Activated T-helper 2 cell treated with anti-CD3 and anti-CD28 coated beads, Interferon-gamma antibody, Interleukin-2, Interleukin-4, amounts not matched to agents 10 μg/mL and 5 μg/mL and 100 μg/mL, durations not matched to agents 14 hours and 24 hours and 36 hours (primary cell): ENCODE measurements at places on chromosomes 11 and 22.

GRCh38 chr22:38638728-38639127 lies 17.5 kb downstream of the FAM227A start:
- no peak for DNase-seq

DNA sequence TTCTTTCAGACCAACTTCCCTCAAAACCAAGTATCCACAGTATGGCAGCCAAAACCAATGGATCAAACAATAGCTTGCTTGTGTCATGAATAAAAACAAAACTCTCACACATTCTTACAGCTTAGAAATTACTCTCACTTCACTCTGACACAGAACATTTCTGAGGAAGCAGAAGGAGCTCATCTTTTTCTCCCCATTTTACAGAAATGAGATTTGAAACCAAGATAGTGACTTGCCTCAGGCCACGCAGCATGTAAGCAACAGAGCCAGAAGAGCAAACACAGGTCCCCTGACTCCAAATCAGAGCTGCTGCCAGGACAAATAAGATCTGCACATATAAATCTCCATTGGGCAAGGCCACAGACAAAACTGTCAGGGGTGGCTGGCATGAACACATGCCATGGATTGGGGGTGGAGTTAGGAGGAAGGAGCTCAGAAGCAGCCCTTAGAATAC lies 64.8 kb downstream of the RAB30 start:
- peak; percentile 26 for DNase-seq

DNA sequence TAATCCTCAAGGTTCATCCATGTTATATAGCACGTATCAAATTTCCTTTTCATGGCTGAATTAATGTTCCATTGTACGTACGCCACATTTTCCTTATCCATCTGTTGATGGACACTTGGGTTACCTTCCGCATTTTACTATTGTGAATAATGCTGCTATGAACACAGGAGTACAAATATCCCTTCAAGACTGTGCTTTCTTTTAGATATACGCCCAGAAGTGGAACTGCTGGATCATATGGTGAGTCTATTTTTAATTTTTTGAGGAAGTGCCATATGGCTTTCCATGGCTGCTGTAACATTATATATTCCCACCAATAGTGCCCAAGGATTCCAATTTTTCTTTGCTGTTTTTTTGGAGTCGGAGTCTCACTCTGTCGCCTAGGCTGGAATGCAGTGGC lies 6.0 kb downstream of the MRPL40 start:
- DNase-seq: no peak

- no peak for DNase-seq
These were observed 5.8 kb downstream of the GRIK4 start for GRCh38 chr11:120517390-120517761.

DNA sequence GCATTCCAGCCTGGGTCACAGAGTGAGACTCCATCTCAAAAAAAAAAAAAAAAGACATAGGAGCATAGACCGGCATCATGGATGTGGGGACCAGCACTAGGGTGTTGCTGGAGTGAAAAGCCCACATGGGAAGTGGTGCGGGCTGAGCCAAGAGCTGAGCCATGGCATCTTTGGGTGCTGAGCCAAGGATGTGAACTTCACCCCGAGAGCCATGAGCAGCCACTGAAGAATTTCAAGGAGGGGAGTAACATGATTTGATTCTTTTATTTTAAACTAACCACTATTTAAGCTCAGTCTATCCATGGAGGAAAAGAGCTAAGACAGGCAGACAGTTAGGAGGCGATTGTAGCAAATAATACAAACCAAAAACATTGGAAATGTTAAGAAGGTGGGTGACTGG lies 57.4 kb downstream of the AHNAK start:
- DNase-seq: no peak
